ENCODE measurements at places on chromosomes 7 and 10.

DNA sequence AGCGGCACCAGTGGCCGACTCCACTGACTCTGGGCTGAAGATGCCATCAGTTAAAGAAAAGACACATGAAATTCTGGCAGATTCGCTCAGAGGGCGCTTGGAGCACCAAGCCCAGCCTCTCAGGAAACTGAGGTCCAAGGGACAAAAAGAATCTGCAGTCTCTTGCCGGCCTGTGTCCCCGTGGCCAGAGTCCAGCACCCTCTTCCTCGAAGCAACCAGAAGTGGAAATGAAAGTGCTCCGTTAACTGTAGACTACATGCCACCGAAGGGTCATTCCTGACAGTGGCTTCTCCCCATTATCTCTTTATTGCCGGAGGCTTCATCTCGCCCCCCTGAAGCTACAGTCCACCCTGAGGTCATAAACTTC lies 1.0 kb upstream of the CHST15 start:
- DNase-seq, result peak; percentile 46

DNA sequence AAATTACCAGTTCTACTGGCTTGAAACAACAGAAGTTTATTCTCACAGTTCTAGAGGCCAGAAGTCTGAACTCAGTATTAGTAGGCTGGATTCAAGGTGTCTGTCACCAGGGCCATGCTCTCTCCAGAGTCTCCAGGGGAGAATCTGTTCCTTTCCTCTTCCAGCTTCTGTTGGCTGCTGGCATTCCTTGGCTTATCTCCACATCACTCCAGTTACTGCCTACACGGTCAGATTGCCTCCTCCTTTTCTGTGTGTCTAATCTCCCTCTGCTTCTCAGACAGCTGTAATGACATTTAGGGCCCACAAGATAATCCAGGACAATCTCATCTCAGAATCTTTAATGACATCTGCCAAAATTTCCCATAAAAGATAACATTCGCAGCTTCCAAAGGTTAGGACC lies 36.6 kb downstream of the MAPK8 start:
- DNase-seq, result no peak

- peak; percentile 98 for DNase-seq
Measured at GRCh38 chr10:3873728-3874461, 88.9 kb upstream of the KLF6 start.

DNA sequence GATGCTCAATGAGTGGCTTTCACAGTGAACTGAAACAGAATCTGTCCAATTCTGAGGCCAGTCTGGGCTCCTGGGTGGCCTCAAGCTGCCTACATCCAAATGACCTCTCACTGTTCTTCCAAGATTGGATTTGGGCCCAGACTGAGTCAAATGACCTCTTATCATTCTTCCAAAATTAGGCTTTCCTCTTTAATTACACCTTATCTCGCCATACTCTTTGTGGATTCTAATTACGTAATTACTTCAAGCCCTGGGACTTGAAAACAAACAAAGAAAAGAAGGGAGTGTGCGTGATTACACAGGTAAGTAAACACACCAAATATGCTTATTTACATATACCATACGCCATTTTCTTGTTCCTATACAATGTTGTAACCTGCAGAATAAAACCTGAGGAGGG lies 18.8 kb downstream of the SORBS1 start:
- no peak for DNase-seq

DNA sequence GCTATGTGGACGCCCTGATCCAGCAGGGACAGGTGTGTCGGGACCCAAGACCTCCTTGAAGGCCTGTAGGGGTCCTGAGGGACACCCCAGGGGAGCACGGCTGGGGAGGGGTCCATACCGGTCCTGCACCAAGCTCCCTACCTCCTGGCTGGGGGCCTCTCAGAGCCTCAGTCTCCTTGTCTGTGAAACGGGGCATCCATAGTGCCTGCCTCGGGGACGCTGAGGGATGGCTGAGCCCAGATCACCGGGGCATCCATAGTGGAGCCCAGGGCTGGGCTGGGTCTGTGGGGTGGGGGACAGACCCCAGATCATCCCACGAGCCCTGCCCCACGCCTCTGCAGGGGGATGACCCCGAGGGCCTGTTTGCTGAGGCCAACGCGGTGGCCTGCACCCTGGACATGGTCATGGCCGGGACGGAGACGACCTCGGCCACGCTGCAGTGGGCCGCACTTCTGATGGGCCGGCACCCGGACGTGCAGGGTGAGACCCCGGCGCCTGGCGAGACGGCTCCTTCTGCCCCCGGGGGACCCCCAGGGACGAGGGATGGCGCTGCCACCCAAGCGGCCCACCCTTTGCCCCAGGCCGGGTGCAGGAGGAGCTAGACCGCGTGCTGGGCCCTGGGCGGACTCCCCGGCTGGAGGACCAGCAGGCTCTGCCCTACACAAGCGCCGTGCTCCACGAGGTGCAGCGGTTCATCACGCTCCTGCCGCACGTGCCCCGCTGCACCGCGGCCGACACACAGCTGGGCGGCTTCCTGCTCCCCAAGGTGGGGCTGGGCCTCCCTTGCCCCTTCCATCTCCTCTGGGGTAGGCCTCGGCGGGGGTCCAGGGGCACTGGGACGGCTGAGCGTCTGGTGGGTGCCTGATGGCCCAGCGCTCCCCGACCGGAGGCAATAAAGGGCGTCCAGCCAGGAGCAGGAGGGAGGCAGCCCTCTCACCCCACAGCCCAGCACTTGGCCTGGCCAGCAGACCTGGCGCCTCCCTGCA lies 4.1 kb downstream of the CYP2W1 start:
- no peak for DNase-seq

- no peak for DNase-seq
Measured at GRCh38 chr10:61330669-61331068, 122.5 kb downstream of the TMEM26 start.

DNA sequence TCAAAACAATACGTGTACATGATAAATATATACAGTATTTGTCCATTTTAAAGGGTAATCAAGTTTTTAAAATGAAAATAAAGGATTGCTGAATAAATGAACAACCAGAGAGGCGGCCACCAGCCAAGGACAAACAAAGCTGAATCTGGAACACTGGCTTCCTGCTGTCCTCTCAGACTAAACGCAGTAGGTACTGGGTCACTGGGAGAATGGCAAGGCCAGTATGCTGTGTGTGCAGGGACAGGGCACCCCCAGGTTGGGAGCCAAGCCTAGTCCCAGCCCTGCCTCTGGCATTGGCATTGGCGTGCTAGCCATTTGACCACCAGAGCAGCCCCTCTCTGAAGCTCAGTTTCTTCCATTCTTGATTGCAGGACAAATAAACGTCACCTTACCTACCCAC lies 33.8 kb downstream of the DLG5 start:
- no peak for DNase-seq

- peak; percentile 61 for DNase-seq
Measured at GRCh38 chr10:89302625-89303024, 779 bp downstream of the IFIT2 start.

GRCh38 chr7:142418326-142418725 lies 160.5 kb upstream of the PRSS58 start:
- no peak for DNase-seq

- peak; percentile 6 for DNase-seq
Measured at GRCh38 chr10:125783957-125784356, 8.3 kb upstream of the MMP21 start.

- DNase-seq, result peak; percentile 19
Measured at GRCh38 chr10:68231106-68231816, 652 bp downstream of the ATOH7 start.

DNA sequence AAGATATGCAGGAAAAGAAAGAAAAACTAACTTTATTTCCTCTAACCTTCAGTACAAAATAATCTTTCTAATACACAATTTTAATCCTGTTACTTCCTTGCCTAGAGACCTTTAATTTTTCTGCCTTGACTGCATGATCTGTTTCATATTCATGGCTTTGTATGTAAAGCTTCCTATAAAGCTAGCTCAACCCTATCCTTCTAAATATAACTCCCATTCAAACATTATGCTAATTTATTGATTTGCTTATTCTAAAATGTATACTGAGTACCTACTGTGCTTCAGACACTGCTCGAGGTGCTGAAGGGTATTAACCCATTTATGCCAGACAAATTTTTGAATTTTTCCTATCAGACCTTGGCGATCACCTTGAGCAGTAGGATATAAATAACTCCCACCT lies 47.6 kb downstream of the SEMA3C start:
- DNase-seq, result no peak

- peak; percentile 7 for DNase-seq
Measured at GRCh38 chr10:78976825-78977755, 91.7 kb upstream of the ZMIZ1 start.

DNA sequence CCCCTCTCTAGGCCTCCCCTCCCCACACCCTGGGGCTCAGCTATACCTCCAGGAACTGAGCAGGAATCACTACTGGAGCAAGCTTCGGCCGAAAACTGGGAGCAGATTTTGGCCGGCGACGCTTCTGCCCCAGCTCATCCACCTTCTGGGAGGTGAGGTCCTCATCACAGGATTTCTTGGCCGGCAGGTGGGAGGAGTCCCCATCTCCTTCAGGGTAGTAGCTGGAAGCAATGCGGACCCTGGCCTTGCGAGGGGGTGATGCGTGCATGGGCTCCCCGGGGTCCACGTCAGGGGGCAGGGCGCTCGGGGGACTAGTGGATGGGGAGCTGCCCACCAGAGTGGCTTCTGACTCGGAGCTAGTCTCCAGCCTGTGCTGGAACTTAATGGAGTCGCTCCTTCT lies 105.5 kb downstream of the DLG5 start:
- DNase-seq, result no peak

DNA sequence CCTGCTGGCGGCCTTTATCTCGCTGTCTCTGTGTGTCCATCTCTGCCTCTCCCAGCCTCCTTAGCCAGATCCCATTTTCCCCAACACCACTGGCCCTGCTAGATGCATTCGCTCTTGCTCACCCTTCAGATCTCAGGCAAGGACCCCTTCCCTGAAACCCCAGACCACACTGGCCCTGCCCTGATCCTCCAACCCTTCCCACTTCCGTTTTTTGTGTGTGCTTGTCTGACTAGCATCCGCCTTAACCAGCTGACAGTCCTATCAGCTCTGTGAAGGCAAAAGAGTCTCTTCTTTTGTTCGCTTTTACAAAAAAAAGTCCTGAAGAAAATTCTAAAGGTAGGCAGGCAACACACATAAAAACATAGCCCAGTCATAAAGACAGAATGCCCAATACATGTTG lies 28.7 kb downstream of the CHST15 start:
- peak; percentile 49 for DNase-seq

GRCh38 chr7:74026903-74027682 lies 880 bp upstream of the ELN start:
- peak; percentile 39 for DNase-seq
